Progenitor cell of endocrine pancreas (in vitro differentiated cells): ENCODE measurements at places on chromosomes 13 and 19. TPM values are rescaled to one million over a fixed set of nuclear protein-coding genes. Genes with fewer than 3 reads are reported as not detected.

GRCh38 chr19:41372501-41372900, 3.8 kb upstream of the TMEM91 start:
- DNase-seq: no peak
- no peak overlapping the region for H3K27ac ChIP-seq
- no peaks in the 10 kb centered on the region for H3K27me3 ChIP-seq
- H3K36me3 ChIP-seq: no peaks in the 10 kb centered on the region
- no peak overlapping the region for H3K4me3 ChIP-seq

GRCh38 chr19:13544423-13544822, 38.1 kb upstream of the CACNA1A start:
- no peak overlapping the region for H3K27ac ChIP-seq
- H3K4me1 ChIP-seq: no peaks in the 10 kb centered on the region
- H3K36me3 ChIP-seq: no peaks in the 10 kb centered on the region
- no peak overlapping the region for H3K4me3 ChIP-seq
- no peak for DNase-seq
- peaks cover 12% of the 10 kb centered on the region for H3K27me3 ChIP-seq

- no peak overlapping the region for H3K27ac ChIP-seq
- H3K4me1 ChIP-seq: peaks cover 6% of the 10 kb centered on the region
- peaks cover 43% of the 10 kb centered on the region for H3K27me3 ChIP-seq
- no peak overlapping the region for H3K4me3 ChIP-seq
- no peaks in the 10 kb centered on the region for H3K36me3 ChIP-seq
Observed at GRCh38 chr13:36125841-36126240, 5.3 kb downstream of the DCLK1 start.

TFPT gene
- total RNA-seq: 21.1 and 21.8 TPM in 2 replicates

DNA sequence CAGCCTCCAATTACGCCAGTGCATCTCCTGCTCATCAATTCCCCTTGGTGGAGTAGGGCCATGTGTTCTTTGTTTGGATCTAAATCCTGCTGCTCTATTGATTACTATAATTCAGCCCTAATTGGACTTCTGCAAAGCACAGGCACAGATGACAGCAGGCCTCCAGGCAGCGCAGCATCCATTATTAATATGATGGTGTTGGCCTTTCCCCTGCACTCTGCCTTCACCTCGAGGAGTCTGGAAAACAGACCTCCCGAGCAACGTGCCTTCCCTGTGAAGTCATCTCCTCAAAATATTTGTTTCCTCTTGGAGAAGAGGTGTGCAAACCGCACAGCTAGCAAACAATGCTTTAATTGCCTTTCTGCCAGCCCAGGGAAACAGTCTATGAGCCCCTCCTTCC, 92.5 kb downstream of the UQCRFS1 start:
- H3K4me1 ChIP-seq: peaks cover 6% of the 10 kb centered on the region
- H3K27ac ChIP-seq: peak overlapping the region; percentile 78
- DNase-seq: no peak
- no peaks in the 10 kb centered on the region for H3K27me3 ChIP-seq
- H3K4me3 ChIP-seq: no peak overlapping the region

DNA sequence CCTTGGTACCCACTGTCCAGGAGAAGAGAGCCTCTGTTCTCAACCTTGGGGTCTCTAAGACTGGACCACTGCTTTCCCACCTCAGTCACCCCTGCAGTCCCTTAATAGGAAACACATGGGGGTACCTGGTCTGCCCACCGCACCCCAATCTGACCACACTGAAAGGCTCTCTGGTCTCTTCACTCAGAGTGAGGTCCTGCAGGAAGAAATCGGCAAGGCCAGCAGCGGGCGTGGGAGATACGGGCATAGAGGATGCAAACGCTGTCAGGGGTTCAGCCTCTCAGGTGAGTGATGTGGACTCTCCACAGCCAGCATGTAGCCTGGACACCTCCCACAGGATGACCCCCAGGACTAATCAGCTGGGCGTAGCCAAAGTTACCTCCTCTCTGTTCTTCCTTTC, 3.5 kb downstream of the SIGLEC9 start:
- H3K27ac ChIP-seq: no peak overlapping the region
- H3K4me1 ChIP-seq: peaks cover 2% of the 10 kb centered on the region

- peaks cover 7% of the 10 kb centered on the region for H3K4me1 ChIP-seq
- H3K27ac ChIP-seq: peak overlapping the region; percentile 10
- no peak for DNase-seq
- no peaks in the 10 kb centered on the region for H3K27me3 ChIP-seq
- no peak overlapping the region for H3K4me3 ChIP-seq
Observed at GRCh38 chr19:18871543-18871942, 24.4 kb downstream of the CERS1 start.

- H3K4me1 ChIP-seq: no peaks in the 10 kb centered on the region
- no peak overlapping the region for H3K27ac ChIP-seq
- no peak for DNase-seq
- no peaks in the 10 kb centered on the region for H3K36me3 ChIP-seq
Observed at GRCh38 chr13:25525884-25526283, 154.1 kb downstream of the ATP8A2 start.

ZNF765 gene
- total RNA-seq: 29.8 and 32.9 TPM in 2 replicates

VSIG10L gene
- 6.3 and 7.0 TPM in 2 replicates for total RNA-seq

C19orf73 gene
- 1.3 and 1.5 TPM in 2 replicates for total RNA-seq

DNA sequence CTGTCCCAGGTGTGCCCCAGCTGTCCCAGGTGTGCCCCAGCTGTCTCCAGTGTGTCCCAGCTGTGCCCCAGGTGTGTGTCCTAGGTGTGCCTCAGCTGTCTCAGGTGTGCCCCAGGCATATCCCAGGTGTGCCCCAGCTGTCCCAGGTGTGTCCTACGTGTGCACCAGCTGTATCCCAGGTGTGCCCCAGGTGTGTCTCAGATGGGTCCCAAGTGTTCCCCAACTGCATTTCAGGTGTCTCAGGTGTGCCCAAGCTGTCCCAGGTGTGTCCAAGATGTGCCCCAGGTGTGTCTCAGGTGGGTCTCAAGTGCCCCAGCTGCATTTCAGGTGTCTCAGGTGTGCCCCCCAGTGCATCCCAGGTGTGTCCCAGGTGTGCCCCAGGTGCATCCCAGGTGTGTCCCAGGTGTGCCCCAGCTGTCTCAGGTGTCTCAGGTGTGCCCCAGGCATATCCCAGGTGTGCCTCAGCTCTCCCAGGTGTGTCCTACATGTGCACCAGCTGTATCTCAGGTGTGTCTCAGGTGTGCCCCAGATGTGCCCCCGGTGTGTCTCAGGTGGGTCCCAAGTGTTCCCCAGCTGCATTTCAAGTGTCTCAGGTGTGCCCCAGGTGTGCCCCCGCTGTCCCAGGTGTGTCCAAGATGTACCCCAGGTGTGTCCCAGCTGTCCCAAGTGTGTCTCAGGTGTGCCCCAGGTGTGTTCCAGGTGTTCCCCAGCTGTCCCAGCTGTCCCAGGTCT, 1.3 kb upstream of the GRK1 start:
- H3K4me1 ChIP-seq: peaks cover 12% of the 10 kb centered on the region
- H3K27me3 ChIP-seq: peaks cover 6% of the 10 kb centered on the region
- DNase-seq: no peak

DNA sequence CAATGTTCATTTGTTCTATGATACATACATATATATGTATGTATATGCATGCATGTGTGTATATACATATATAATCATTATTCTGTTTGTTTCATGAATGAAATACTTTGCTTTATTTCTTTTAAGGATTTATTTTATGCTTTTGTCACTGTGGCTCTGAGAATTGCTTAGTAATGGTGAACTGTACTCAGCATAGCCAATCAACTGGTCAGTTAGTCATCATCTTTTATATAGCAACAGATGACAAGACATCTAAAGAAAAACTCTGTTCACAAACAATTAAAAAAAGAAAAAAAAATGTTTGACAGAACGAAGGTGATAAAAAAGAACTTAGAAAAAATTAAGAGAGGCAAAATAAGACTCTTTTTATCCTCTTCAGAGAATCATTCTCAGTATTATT, 1440.3 kb downstream of the PCDH9 start:
- H3K4me1 ChIP-seq: no peaks in the 10 kb centered on the region
- no peaks in the 10 kb centered on the region for H3K27me3 ChIP-seq
- no peak overlapping the region for H3K4me3 ChIP-seq
- no peak overlapping the region for H3K27ac ChIP-seq
- no peak for DNase-seq

SMIM24 gene
- 1.3 and 1.6 TPM in 2 replicates for total RNA-seq

GRCh38 chr13:36530861-36531590, 98.7 kb downstream of the CCNA1 start:
- H3K27me3 ChIP-seq: peaks cover 25% of the 10 kb centered on the region
- H3K36me3 ChIP-seq: no peaks in the 10 kb centered on the region
